ENCODE measurements at places on chromosomes 1 and 21.

- no peak for DNase-seq
Measured at GRCh38 chr1:244672946-244673682, 20.2 kb downstream of the DESI2 start.

GRCh38 chr1:5770981-5771765 is 221.1 kb downstream of the NPHP4 start:
- DNase-seq: no peak

DNA sequence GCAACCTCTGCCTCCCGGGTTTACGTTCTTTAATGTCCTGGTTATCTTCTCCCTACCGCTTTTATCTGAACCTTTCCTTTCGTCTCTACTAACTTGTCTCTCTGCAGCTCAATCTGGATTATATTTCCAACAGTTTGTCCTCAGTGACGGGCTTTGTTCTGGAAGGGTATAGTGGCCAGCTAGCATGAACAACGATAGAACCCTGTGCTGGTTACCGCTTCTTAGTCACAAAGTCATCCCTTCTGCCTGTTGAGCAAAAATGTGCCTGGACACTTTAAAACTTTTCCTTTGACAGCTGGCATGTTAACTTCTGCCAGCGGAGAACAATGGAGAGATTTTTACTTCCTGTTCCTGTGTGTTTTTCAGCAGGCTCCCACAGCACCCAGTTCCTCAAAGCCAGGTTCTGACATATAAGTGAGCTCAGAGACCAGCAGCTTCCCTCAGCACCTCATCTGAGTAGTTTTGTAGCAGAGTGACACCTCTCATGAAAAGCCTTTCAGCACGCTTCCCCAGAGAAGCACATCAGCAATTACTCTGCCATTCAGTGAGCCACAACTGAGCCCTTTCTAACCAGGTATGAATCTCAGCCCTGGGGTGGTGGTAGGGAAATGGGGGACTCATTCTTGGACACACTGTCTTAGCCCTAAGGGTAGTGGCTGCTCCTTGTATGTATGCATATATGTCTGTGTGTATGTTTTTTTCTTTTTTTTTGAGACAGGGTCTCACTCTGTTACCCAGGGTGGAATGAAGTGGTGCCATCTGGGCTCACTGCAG is 23.6 kb upstream of the CCDC17 start:
- DNase-seq: no peak

DNA sequence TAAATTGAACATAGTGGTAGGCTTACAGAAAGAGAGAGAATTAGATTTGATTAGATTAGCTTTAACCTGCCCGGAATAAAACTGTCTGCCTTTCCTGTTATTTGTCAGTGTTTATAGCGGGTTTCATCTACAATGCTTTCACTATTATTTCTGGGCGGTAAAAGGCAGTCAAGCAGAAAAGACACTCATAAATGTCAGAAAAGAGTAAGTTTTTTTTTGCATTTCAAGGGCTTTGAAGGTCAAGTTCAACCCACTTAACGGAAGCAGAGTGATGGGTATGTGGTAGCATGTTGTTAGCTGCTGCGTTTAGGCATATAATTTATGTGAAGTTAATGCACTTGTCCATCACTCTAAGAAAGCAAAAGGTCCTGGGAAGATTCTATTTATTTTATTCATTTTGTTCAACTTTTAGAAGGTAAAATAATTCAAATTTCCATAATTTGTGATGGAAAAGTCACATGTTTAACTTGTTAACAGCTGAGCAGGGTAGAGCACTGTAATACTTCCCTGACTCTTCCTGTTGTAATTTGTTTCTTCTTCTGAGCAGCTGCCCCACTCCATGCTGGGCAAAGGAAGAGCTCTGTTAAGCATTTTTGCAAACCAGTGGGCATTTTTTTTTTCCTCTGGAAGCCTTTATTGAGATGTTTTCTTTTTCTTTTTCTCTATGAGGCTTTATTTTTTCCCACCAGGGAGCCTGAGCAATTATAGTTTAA is 220.1 kb downstream of the ST6GALNAC3 start:
- DNase-seq: no peak

DNA sequence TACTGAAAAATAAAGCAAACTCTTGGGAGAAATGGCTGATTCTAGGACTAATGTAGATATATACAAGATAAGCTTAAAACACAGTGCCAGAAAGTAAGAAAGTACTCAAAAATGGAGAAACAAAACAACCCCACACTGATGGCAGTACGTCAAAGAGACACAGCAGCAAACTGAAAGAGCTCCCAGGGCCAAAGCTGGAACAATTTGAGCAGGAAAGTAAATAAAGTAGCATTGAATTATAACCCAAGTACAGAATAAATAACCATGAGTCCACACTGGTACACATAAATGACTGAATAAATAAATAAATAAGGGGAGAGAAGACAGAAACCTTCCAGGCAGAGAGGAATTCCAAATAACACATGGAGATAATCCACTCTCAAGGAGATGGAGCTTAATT is 120.9 kb downstream of the GLUL start:
- DNase-seq: no peak

DNA sequence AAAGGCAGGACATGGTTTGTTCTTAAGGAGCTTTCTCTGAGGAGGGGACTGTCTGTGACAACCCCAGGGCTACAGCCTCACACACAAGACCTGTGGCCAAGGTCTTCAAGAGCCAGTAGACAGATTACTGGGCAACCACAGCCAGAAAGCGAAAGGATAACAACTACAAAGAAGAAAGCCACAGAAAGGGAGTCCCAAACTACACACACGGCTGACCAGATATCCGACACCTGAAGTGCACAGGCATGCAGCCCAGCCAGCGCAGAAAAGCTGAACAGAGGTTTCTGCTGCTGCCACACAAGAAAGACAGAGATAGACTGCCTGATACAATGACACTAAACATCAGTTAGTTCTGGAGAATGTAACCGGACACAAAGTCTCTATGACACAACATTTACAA is 21.4 kb upstream of the NADK start:
- DNase-seq: no peak

- no peak for DNase-seq
Measured at GRCh38 chr1:37338658-37339057, 135.7 kb upstream of the ZC3H12A start.

- peak; percentile 76 for DNase-seq
Measured at GRCh38 chr21:36125512-36126207, 9.2 kb upstream of the CBR3 start.

GRCh38 chr1:192133350-192133926 is 24.8 kb upstream of the RGS18 start:
- no peak for DNase-seq

GRCh38 chr1:245645406-245645805 is 490.6 kb downstream of the KIF26B start:
- DNase-seq: no peak

- DNase-seq: no peak
Measured at GRCh38 chr1:32333251-32333963, 2.6 kb downstream of the MARCKSL1 start.

DNA sequence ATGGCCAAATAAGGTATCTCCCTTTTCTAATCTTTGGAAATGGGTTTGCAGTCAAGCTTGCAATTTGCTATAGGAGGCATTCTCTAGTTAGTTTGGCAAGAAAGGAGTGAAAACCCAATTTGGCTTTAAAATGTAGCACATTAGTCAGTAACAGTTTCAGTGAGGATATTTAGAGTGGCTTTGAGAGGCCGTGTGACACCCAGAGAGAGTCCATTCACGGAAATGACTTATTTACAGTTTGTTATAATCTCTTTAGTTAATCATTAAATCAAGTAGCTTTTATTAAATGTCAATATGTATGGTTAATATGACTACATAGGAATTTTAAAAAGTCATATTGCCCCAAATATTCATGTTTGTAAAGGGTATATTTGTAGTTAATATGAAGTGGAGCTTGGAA is 9.6 kb downstream of the ZBTB18 start:
- no peak for DNase-seq

GRCh38 chr1:220487297-220487820 is 40.6 kb upstream of the MARK1 start:
- peak; percentile 47 for DNase-seq

DNA sequence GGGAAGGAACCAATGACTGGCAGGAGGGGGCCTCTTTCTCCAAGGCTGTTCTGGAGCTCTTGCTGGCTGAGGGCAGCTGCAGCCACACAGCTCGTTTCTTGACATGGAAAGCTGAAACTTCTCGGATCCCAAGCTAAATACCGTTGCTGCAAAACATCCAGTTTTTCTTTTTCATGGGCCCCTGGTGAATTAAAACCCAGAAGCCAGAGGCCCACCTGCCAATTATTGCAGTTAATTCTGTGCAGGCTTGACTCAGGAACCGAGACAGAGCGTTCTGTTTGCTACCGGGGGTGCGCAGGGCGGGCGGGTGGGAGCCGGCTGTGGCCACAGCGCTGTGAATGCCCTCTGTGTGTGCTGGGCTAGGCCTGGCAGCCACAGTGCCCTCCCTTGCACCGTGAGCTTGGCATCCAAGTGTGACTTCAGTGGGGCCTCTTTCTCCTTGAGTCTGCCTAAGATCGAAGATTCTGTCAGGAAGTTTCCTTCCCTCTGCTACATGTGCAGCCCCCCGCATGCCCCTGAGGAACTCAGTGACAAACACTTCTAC is 19.9 kb upstream of the KCNE2 start:
- no peak for DNase-seq

DNA sequence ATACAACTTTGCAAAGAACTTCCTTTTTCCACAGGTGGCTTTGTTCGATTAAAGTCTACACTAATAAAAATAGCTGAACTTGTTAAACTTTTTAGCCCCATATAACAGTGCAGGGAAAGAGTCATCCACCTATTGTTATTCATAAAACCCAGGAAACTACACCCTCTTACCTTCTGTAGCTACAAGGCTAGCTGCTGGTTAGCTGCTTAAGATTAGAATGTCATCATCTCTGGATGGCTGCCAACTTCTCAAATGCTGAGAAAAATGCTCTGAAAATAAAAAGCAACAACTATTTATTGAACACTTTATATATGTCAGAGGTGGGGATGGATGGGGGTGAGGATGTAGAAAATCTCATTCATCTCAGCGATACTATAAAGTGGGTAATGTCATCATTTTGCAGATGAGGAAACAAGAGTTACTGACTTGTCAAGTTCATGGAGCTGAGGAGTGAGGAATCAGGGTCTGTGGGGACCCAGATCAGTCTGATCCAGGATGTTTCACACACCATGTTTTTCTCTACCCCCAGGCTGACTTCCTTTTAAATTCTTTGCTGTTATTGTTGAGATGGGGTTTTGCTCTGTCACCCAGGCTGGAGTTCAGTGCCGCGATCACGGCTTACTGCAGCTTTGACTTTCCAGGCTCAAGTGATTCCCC is 17.1 kb downstream of the ATP5PF start:
- peak; percentile 39 for DNase-seq

DNA sequence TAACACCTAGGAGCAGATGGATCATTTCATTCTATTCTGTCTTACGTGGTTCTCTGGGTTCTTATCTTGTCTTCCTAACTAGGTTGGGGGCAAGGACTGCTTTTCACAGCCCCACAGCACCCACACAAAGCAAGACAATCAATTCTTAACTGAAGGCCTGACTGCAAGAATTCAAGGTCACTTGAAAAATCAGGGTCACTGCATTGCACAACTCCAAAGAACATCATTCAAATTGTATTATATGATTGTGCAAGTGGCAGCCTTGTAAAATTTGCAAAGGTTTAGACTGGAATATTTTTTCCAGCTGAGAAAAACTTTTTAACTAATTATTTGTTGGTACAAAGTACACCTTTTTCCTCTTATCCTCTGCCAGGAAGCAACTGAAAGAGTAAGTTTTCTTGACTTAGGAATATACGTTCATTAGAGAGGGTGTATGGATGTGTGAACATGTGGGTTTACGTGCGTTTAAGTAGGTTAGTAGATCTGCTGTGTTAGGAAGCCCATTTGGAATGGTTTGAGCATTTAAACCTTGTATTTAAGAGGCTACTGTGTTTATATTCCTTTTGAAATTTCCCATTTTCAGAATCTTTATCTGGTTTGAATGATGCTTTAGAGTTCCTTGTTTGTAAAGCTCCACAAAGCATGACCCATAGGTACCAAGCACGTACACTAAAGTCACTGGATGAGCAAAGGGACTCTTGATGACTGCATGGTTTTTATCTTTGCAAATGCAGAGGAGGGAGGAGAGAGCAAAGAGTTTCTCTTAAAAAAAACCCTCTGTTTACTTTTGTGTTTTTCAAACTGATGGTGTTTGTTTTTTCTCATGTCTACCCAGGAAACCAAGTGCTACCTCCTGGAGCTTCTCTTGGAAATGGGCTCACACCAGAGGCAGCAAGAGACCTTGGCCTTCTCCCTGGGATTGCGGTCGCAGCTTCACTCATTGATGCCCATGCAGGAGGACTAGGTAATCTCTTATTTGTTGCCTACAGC is 214.9 kb downstream of the FGGY start:
- no peak for DNase-seq

- no peak for DNase-seq
Measured at GRCh38 chr1:64650411-64650810, 94.5 kb upstream of the RAVER2 start.

DNA sequence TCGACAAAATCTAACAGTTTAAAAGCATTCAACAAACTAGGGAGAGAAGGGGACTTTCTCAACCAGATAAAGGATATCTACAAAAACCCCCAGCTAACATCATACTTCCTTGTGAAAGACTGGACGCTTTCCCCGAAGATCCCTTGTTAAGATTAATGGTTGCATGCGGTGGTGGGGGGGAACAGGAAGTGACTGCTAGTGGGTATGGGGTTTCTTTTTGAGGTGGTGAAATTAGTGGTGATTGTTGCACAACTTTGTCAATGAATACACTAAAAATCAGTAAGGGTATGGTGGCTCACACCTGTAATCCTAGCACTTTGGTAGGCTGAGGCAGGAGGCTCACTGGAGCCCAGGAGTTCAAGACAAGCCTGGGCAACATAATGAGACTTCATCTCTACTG is 26.9 kb upstream of the EYA3 start:
- no peak for DNase-seq

- no peak for DNase-seq
Measured at GRCh38 chr1:27833470-27833869, 2.9 kb downstream of the PPP1R8 start.

DNA sequence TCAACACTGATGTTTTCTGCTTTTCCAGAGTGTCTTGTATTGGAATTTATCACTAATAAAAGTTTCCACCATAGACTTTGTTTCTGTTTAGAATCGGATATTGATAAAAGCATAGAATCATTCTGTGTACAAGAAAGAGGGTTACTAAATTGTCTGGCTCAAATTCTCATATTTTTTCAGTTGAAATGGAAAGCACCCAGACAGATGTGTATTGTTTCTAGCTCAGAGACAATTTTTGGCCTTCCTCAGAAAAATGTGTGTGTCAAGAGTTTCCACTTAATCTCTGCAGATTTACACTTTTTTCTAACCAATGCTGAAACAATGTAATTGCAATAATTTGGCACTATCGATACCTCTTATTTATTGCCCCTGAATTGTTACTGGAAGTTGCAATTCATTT is 20.2 kb downstream of the LHX9 start:
- DNase-seq: no peak

- DNase-seq: no peak
Measured at GRCh38 chr1:62057230-62057629, 137.4 kb upstream of the L1TD1 start.

Measured in GM23338 (cell line).